ENCODE measurements at places on chromosomes 2 and 18. TPM values are rescaled to one million over a fixed set of nuclear protein-coding genes. Genes with fewer than 3 reads are reported as not detected.

The PLEK gene
- total RNA-seq, result not detected

DNA sequence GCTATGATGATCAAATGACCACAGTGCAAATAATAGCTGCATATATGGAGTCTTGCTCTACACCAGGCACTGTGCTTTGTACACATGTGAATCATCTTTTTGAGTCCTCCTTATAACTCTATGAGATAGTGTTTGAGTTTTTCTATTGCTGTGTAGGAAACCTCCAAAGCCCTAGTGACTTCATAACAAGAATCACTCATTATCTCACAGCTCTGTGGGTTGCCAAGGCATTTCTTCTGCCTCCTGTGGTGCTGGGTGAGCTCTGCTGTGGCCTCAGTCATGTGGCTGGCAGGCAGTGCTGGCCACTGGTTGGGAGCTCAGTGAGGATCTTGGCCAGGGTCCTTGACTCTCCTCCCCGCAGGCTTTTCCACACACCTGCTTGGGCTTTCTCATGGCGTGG, 153.4 kb downstream of the CAPN13 start:
- no peaks in the 10 kb centered on the region for H3K36me3 ChIP-seq
- no peaks in the 10 kb centered on the region for H3K4me1 ChIP-seq
- H3K4me3 ChIP-seq, result no peak overlapping the region
- no peak overlapping the region for H3K27ac ChIP-seq

The PROM2 gene
- total RNA-seq, result 24.7 TPM

- H3K27me3 ChIP-seq, result no peaks in the 10 kb centered on the region
- no peaks in the 10 kb centered on the region for H3K4me1 ChIP-seq
- no peak overlapping the region for H3K27ac ChIP-seq
- H3K4me3 ChIP-seq, result no peak overlapping the region
Measured at GRCh38 chr2:52112141-52112540, 1080.2 kb upstream of the NRXN1 start.

DNA sequence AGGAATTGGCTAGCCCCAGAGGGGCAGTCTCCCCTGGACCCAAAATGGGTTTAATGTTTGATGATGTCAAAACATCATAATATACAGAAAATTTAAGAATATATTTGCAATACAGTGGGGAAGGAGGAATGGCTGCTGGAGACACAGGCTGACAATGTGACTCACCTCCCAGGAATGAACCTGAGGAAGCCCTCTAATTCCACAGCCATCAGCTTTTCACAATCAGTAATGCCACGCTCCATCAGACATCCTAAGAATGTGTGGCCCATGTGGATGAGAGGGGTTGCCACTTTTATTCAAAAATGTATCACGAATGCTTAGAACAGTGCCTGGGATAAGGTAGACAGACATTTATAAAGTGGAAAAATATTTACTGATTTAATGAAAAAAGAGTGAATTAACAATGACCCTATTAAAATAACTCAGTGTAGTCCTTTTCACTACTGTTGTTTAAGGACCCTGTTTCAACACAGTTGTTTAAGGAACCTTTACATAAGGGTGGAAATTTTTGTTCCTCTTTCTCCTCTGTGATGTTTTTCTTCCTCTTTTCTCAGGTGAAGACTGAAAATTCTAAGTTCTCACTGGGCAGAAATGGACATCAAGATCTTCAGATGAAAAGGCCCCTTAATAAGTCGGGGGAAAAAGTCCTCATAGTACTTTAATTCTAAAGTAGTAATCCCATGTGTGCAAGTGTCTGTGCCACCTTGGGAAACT, 17.5 kb upstream of the TMEM163 start:
- peaks cover 22% of the 10 kb centered on the region for H3K4me1 ChIP-seq
- H3K27me3 ChIP-seq, result no peaks in the 10 kb centered on the region
- no peak overlapping the region for H3K4me3 ChIP-seq
- no peak overlapping the region for H3K27ac ChIP-seq
- H3K36me3 ChIP-seq, result no peaks in the 10 kb centered on the region
- DNase-seq, result peak; percentile 44

The UGT1A10 gene
- 120 TPM for total RNA-seq
